ENCODE measurements at places on chromosomes 3 and 15.

DNA sequence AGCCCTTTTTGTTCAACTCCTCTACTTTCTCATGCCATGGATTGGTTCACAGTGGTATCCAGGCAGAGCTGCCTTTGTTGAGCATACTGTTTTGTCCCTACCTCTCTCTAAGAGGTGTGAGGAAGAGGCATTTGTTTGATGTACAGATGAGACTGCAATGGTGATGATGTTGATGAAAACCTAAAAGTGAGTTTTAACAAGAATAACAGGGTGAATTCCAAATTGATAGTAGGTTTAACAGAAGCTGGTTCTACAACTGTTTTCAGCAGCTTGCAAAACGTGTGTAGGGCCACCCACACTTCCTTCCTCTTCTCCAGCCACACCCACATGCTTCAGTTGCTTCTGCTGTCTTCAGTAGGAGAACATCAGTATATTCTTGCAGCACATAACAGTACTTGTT, 10.2 kb downstream of the SNRK start:
- DNase-seq = peak; percentile 92

DNA sequence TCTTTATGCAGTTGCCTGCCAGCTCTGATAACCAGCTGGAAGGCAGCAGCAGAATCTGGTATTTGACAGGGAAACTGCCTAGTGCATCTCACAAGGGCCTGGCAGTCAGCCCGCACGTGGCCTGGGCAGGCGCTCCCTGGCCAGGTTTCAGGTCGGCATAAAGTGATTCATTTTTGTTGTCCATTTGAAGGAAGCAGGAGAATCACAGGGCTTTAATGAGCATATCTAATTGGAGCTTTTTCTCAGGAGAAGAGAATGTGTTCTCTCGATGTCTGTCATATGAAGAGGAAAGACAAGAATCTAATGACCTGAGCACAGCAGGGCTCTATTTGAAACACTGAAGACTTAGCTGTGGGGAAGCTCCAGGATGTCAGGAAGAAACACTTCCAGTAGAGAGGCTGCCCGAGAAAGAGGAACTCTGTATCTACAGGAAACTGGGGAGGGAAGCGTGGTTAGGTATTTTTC, 98.8 kb upstream of the MB21D2 start:
- DNase-seq = no peak

GRCh38 chr3:122283796-122284445, 41.1 kb upstream of the CSTA start:
- no peak for DNase-seq

DNA sequence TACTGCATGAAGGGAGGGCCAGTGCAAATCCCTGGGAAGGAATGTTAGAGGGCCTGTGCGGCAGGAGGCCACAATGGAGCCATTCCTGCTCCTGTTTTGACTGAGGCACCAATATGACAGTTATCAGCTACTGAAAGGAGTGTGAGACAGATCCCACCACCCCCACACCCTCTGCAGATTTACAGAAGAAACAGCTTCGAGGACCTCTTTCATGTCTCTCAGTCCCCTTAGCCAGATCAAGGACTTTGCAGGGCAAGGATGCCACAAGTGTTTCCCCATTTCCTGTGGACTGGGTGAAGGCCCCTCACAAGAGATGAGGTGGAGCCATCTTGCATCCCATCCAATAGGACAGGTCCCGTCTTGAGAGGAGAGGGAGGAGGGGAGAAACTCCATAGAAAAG, 48.5 kb upstream of the RASGRP1 start:
- no peak for DNase-seq

- DNase-seq = no peak
Measured at GRCh38 chr3:54906763-54907162, 21.1 kb downstream of the LRTM1 start.

GRCh38 chr3:191387441-191388077, 57.2 kb upstream of the UTS2B start:
- no peak for DNase-seq

DNA sequence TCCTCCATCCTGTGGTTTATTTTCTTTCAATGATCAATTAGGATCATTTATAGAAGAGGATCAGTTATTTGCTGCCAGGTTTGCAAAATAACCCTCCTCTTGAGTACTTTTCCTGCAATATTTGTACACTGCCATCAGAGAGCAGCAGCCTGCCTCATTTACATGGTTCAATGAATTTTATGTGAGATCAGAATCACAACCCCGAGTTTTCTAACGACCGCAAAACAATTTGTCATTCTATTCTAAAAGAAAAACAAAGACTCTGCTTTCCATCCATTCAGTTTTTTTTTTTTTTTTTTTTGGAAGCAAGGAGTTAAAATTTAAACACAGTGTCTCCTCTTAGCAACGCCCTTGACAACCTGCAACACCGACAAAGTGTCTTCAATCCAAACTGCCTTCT, 146.9 kb downstream of the RAB11A start:
- no peak for DNase-seq

- no peak for DNase-seq
Measured at GRCh38 chr3:155382396-155383042, 89.0 kb upstream of the STRIT1 start.

DNA sequence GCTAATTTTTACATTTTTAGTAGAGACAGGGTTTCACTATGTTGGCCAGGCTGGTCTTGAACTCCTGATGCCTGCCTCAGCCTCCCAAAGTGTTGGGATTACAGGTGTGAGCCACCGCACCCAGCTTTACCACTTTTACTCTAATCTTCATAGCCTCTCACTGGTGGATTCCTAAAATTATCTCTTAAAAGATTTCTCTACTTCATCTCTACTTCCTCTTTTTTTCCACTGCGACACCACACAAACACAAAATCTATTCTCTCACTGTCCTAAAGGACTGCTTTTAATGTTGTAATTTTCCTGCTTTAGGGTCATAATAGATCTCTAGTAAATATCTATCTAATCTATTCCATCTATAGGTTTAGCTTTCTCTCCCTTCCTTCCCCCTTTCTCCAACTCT, 34.0 kb upstream of the TBL1XR1 start:
- DNase-seq = no peak

GRCh38 chr15:52162260-52162659, 28.9 kb downstream of the GNB5 start:
- DNase-seq = no peak

DNA sequence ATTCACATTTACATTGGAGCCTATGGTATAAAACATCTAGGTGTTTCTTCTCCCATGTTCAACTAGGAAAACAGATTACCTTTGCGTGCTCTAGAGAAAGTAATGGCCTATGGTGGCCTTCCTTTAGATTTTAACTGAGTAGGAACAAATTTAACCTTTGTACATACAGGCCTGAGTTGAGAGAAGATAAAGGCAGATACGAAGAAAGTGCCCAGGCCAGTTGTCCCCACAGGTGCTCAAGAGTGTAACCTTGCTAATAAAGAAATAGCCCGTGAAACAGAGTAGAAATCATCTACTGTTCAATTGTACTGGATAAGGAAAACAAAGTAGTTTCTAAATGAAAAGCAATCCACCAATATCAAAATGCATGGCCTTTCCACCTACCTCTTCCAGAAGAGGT, 6.8 kb upstream of the TSC22D2 start:
- DNase-seq = no peak

Data from CD4-positive, alpha-beta T cell treated with Interleukin-4 for 4 hours (primary cell).